Large intestine (tissue), 12 donors: ENCODE measurements at places on chromosomes 13 and 19.

DNA sequence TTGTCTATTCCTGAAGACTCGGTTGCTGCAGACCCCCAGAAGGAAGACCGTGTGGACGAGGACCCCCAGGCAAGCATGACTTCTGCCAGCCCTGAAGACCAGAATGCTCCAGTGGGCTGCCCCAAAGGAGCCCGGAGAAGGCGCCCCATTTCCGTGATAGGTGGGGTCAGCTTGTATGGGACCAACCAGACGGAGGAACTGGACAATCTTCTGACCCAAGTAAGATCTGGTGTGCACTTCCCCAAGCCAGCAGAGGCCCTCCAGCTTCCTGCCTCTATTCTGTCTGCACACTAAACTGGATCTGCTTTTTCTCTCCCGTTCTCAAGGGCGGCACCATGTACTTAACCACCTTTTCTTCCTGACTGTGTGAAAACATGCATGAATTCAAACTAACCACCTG lies 59.8 kb upstream of the C1QTNF9 start:
- DNase-seq = no peak

- no peak for DNase-seq
These were observed 53.4 kb downstream of the GPC6 start for GRCh38 chr13:93279982-93280381.

GRCh38 chr13:66689628-66690027 lies 540.5 kb downstream of the PCDH9 start:
- no peak for DNase-seq

- no peak for DNase-seq
These were observed 1.7 kb downstream of the COX7A1 start for GRCh38 chr19:36150586-36150985.

GRCh38 chr19:41910992-41911888 lies 17.0 kb downstream of the ERFL start:
- no peak for DNase-seq

DNA sequence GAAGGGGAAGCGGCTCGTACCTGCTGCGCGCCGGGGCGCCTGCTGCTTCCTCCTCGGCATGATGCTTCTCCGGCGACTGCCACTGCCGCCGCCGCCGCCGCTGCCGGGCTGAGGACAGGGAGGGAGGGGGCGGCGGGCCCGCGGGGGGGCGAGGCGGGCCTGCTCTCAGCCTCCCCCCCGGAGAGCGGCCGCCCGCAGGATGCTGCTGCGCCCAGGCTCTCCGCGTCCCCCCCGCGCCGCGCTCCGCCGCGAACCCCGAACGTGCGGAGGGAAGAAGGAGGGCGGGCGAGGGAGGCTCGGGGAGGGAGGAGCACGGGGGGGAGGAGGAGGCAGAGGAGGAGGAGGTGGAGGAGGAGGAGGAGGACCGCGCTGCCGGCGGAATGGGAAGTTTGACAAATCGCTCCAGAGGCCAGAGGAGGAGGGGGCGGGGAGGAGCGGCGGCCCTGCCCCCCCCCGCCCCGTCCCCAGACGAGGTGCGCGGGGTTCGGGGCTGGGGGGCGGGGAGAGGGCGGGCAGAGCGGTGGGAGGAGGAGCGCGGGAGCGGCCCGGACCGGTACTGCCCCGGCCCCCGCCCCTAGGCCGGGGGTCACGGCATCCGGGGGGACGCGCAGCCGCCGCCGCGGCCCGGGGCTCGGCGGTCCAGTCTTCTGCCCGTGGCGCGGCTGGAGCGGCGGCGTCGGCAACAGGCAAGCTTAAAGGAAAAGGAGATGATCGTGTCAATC lies at the start of gene TSHZ3:
TSS of gene TSHZ3 (minus strand) at position 277 of the 722 bp plus-strand sequence. CDS start at position 60, 217 bp downstream.
- peak; percentile 64 for DNase-seq

GRCh38 chr19:57934820-57935665 lies at the start of gene ZNF418:
TSS of gene ZNF418 (minus strand) at chr19:57935402. CDS start at chr19:57933822, 1,580 bp downstream.
- peak; percentile 88 for DNase-seq

- peak; percentile 20 for DNase-seq
These were observed 12.7 kb upstream of the ZNF431 start for GRCh38 chr19:21128901-21129698.

DNA sequence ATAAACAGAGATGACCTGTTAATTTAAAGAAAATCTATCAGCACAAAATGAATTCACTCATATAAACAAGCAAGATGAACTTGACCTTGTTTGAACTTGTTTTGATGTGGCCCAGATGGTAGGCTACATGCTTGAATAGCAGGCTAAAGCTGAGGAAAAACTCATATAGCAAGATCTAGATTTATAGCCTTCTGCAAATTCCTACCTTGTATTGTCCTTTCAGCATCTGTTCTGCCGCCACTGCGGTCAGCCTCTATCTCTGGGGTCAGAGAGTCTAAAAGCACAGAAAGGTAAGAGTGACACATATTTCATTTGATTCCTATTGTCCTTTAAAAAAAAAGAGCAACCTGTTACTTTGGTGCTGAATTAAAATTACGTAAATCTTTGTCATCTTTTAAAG lies 392.1 kb downstream of the DACH1 start:
- no peak for DNase-seq

- no peak for DNase-seq
These were observed 261.0 kb downstream of the GPC5 start for GRCh38 chr13:91659256-91660075.

DNA sequence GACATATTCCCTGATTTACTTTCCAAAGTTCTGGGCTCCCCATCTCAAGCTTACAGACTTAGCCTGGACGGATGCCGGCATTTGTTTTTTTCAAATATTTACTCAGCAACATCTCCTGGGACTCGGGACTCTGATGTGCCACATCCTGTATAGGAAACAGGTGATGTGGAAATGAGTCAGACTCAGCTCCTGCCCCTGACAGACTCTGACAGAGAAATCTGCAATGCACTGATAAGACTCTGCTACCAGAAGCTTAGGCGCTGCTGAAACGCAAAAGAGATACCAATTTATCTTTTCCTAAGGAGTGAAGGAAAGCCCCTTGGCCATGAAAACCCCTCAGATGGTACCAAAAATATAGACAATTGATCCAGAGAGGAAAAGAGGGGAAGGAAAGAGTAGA lies 16.2 kb downstream of the LAIR2 start:
- DNase-seq = no peak

- no peak for DNase-seq
These were observed 48.6 kb upstream of the TCF3 start for GRCh38 chr19:1700733-1701663.

GRCh38 chr19:8512115-8512967 lies 1.6 kb downstream of the ZNF414 start:
- peak; percentile 21 for DNase-seq

GRCh38 chr19:55484593-55485438 lies at the start of gene NAT14:
TSS of gene NAT14 (plus strand) at chr19:55485188. CDS start at chr19:55485709, 521 bp downstream.
- DNase-seq = peak; percentile 64
